NCI-H1436 treated with DMSO at 0.1 percent for 48 hours (cell line): ENCODE measurements at places on chromosomes 3 and 15.

DNA sequence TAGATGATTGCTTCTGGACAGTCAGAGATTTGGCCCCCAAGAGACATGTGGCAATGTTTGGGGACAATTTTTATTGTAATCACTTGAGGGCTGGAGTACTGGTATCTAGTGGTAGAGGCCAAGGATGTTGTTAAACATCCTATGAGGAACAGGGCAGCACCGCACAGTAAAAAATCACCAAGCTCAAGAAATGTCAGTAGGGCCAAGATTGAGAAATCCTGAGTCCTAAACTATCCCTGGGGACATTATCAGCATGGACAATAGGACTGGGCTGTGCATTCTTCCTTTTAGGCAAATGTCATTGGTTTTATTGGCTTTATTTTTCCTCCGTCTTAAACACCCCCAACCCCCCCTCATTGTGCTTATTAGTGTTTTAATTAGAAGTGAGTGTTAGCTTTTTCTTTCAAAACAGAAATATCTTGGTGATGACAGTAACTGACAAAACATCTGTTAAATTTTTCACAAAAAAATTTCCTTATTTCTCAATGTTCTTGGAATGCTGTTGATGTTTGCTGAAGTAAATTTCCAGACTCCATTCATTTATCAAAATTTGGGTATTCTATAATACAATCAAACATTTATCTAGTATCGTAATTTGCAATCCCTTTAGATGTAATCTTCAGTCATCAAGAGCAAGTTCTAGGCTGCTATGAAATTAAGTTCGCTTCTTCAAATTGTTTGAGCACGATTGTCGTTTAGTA, 944.4 kb downstream of the VGLL3 start:
- DNase-seq: no peak

GRCh38 chr3:182165234-182165633, 453.5 kb downstream of the SOX2 start:
- DNase-seq: no peak

DNA sequence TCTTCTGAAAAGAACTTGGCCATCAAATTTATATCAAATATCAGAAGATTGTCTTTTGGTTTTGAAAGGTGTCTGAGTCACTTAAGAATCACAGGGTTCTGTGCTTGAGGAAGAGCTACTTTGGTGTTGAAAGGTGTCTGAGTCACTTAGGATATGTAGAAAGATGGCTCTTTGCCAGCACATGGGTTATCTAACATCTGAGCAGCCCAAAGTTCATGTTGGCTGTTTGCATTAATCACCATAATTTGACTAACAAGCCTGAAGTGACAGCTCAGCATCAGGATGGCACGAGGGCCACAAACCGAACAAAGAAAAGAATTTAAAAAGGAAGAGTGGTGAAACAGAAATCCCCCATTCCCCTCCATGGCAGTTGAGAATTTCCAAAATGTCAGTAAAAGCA, 190.5 kb upstream of the CMC1 start:
- no peak for DNase-seq

GRCh38 chr15:92158426-92158825, 235.3 kb upstream of the ST8SIA2 start:
- DNase-seq: no peak

- no peak for DNase-seq
Observed at GRCh38 chr15:70835415-70835814, 18.5 kb downstream of the LARP6 start.

DNA sequence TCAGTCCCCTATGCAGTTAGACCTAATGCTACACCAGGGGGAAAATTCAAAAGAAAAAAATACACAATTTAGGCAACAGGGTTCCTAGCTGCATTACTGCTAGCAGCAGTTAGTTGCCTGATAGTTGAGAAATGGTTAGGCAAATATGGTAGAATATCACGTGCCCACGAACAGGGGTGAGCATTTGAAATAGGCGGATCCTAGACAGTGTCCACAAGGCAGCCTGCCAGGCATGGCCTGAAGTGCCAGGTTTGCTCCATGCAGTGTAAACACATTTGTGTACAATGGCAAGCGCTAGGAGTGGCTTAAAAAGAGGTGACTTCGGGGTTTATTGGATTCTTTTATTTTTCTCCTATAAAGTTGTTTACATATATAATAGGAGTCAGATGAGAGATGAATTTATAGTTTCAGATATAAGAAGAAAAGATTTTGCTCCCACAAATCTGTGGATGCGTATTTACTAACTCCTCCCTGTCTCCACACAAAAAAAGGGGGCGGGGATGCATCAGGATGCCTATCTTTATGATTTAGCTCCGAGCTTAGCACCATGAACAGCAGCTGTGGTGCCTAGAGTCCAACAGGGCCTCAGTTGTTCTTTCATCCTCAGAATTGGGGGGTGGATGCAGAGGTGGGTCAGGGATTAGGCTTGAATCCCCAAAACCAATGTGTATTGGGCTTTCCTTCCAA, 3.9 kb upstream of the TGM4 start:
- DNase-seq: no peak

DNA sequence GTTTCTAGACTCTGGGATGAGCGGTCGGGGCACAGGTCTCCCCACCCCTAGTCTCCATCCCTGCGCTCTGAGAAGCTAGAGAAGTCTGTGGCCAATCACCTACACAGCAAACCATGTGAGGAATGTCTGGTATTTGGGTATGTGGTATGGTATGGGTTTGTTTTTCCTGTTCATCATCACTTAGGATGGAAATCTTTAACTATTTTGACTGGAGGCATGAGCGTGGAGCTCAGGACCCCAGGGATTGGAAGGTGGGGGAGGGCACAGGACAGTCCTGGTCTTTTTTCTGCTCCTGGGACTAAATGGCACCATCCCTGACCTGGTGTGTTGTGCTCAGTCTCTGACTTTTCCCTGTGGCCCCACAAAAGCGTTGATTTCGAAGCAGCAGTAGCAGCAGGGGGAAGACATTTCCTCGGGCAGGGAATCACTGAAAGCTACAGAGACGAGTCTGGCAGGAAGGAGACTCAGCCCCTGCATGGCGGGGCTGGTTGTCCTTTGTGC, 191.7 kb upstream of the TPM1 start:
- no peak for DNase-seq

DNA sequence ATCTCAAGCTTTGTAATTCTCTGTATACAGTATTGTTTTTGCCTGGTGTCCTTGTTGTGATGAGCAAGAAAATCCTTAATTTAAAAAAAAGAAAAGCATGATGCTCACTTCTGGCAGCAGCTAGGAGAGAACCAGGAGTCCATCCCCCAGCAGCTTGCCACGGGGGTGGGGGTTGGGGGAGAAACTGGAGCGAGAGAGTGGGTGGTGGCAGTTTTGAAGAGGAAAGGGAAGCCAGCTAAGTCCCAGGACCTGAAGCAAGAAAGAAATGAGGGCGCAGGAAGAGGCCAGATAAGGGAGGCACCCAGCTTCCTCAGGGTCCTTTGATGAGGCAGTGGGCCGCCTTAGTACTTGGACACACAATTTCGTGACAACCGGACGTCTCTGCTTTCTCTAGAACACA, 23.5 kb downstream of the CHAC1 start:
- DNase-seq: no peak

GRCh38 chr3:178370387-178370786, 165.8 kb upstream of the KCNMB2 start:
- no peak for DNase-seq

- no peak for DNase-seq
Observed at GRCh38 chr3:194246709-194247349, 104.3 kb downstream of the CPN2 start.

- peak; percentile 36 for DNase-seq
Observed at GRCh38 chr3:130895690-130896488, 2.0 kb downstream of the ATP2C1 start.
